ENCODE measurements at places on chromosomes 11 and 22.

DNA sequence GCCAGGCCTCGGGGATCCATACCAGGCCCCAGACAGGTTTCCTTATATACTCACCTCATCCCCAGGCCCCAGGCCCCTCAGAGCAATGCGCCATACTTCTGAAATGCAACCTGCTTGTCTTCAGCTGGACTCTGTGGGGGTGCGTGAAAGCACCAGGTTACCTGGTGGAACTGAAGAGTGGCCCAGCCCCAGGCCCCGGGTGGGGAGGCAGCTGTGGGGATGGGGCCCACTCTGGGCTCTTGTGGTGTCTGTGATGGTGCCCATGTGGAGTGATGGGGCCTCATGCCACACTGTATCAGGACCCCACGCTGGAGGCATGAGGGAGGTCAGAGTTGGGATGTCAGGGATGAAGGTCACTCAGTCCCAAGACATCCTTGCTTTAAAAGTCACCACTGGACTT, 999.0 kb downstream of the BRD1 start:
- DNase-seq = no peak

DNA sequence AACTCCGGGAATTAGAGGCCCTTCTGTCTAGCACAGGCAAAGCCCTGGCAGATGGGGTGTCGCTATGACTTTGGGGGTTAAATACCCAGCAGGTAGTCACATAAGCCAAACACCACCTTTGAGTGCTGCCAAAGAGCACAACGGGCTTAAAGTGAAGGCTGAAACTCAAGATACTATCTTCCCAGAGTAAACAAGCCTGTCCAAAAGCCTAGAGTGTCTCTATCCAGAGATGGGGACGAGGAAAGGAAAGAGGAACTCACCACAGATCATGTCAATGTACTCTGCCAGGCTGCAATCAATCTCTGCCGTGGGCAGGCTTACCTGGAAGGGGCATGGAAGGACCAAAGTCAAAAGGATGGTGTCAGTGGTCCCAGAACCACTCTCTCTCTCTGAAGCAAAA, 14.5 kb downstream of the TMEM25 start:
- no peak for DNase-seq

DNA sequence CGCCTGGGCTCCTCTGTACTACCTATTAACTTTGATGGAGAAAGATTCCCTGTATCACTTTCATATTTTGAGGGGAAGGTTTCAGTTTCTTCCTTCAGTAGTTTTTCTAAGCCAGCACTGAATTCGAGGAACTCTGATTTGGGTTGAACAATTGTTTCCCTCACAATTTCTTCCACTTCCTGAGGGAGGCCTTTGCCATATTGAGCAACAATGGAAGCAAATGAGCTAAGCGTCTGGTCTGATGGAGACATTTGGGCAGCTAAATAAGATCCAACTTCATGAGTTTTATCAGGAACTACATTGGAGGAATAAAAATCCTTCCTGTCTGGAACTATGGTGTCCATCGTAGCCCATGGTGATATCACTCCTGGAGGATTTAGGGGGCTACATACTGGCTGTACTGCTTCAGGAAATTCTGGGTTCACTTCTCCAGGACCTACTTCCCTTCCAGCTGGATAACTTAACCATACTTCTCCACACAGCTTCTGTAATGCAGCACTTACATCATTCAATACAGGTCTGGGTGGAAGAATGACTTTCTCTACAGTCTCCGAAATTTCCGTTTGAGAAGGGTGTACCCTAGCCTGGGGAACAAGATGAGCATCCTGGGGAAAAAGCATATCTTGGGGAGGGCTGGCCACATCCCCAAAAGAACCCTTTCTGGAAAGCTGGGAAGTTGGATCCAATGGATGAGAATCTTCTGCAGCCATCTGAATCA, 38.9 kb upstream of the CCDC89 start:
- DNase-seq = no peak

GRCh38 chr11:109371444-109372176, 50.4 kb upstream of the C11orf87 start:
- DNase-seq = no peak

- no peak for DNase-seq
Observed at GRCh38 chr22:32622004-32622743, 147.6 kb downstream of the FBXO7 start.

DNA sequence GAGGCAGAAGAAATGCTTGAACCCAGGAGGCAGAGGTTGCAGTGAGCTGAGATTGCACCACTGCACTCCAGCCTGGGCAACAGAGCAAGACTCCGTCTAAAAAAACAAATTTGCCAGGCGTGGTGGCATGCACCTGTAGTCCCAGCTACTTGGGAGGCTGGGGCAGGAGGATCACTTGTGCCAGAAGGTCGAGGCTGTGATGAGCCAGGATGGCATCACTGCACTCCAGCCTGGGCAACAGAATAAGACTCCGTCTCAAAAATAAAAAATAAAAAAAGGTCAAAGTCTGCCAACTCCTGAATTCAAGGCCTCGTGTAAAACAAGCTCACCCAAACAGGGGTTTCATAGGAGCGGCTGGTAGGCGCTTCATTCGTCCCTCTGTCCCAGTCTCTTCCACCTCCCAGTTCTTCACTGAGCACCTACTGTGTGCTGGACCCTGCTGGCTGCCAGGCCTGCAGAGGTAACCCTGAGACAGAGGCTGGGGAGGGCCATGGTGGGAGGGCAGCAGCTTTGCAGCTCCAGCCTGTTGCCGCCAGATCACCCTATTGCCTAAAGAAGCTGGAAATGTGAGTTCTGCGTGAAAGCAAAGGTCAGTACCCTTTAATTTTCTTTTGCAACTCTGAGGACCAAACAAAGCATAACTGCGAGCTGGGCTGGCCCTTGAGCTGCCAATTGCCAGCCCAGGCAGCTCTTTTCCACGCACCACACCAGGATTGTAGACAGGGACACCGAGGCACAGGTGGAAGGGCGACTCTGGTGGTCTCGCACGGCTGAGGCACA, 15.3 kb downstream of the RPL3 start:
- no peak for DNase-seq

DNA sequence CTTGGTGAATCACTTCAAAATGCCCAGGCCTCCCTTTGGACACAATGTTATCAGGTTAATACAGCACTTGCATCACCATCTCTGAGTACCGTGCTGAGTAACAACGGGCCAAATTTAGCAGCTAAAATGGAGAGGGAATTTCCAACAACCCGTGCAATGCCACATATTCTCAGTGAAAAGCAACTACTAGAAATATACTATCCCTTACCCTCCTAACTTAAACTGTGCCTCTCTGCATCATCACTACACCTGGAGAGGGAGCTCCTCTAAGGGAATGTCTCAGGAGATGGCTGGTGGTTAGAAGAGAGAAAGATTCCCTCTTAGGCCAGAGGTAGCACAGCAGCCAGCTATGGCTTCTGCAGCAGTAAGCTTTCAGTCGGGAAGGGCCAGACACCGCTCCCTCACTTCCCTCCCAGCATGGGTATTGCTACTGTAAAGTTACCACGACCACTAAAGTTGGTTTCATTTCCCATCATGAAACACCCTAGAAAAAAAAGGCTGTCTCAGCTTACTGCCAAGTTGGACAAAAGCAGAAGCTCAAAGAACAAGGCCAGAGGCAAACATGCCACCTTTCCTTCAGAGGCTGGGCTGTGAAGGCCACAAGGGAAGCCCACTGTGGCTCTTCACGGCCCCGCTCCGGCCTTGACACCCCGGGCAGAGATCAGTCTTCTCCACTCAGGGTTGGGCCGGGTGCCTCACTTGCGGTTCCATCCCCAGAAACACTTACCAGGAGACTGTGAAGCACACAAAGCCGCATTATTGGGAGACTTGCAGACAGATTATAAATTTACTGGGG, 3.9 kb downstream of the MAML2 start:
- peak; percentile 16 for DNase-seq

DNA sequence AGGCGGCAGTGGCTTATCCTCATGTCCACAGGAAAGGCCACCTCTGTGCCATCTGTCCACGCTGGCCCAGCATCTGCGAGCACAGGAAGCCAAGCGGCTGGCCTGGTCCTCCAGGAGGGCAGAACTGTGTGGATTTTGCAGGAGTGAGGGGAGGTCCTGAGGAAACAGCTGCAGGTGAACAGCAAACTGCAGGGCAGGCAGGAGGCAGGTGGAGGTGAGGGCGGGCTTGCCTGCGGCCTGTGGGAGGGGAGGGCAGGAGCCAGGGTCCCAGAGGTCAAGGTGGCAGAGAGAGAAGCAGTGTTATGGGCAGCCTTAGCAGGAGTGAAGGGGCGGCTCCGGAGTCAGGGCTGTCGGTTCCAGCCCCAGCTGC, 369.7 kb downstream of the SHANK2 start:
- no peak for DNase-seq

GRCh38 chr11:76891285-76891684, 30.6 kb downstream of the ACER3 start:
- DNase-seq = no peak

- DNase-seq = no peak
Observed at GRCh38 chr11:6992026-6992425, 28.1 kb downstream of the ZNF214 start.

GRCh38 chr11:1300569-1301187, 8.8 kb downstream of the TOLLIP start:
- no peak for DNase-seq

Measured in stimulated activated CD4-positive, alpha-beta T cell treated with anti-CD3 and anti-CD28 coated beads, Interleukin-12 subunit alpha, Interleukin-12 subunit beta, amount 100 ng/mL, for 4 hours (primary cell).